ENCODE measurements at places on chromosomes 11 and 22. TPM values are rescaled to one million over a fixed set of nuclear protein-coding genes. Genes with fewer than 3 reads are reported as not detected.

C11orf91 gene
- not detected for total RNA-seq

MFRP gene
- total RNA-seq: not detected

RASD2 gene
- 0.44 TPM for total RNA-seq

UNC93B1 gene
- total RNA-seq: 135 TPM

GRCh38 chr11:13884158-13884799, 78.2 kb upstream of the SPON1 start:
- H3K36me3 ChIP-seq: no peaks in the 10 kb centered on the region
- no peaks in the 10 kb centered on the region for H3K4me1 ChIP-seq

DNA sequence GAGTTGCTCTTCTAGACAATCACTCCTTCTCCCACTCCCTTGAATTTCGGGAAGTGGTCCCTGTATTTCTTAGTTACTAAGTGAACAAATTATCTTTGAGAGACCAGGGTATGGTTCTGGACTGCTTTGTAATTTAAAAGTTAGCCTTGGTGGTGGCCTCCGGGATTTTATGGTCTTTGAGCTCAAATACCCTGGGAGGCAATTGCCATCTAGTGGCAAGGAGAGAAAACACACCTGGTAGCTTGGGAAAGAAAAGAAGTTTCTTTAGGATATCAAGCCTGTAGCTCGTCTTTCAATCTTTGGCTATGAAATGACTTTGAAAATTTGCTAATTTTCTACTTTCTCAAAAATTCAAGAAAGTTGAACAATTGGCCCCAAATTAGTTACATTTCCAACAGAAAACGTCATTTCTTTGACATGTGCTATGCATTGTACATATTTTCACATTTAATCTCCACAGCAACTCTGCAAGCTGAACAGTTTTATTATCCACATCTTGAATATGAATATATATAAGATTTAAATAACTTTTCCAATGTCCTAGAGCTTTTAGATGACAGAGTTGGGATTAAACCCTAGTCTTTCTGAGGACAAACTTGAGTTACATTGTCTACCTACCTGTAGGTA, 39.1 kb downstream of the MMP27 start:
- no peak overlapping the region for H3K4me3 ChIP-seq
- H3K36me3 ChIP-seq: no peaks in the 10 kb centered on the region
- DNase-seq: no peak
- H3K4me1 ChIP-seq: peaks cover 5% of the 10 kb centered on the region

DNA sequence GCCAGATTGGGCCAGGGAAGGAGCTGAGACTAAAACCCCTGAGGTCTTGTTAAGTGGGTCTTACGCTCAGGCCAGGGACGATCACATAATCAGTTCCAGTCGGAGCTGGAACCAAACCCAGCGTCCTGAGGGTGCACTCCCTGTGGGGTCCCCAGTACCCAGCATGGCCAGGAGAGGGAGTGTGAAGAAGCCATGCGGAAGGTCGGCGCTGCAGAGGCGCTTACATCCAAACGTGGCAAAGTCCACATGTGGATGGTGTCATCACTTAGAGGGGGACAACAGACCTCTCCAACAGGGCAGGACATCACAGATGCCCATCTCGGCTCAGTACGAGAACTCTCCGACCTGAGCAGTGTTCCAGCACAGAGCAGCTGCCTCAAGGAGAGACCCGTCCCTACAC, 8.3 kb downstream of the ATP5MGL start:
- no peaks in the 10 kb centered on the region for H3K27me3 ChIP-seq
- H3K27ac ChIP-seq: no peak overlapping the region
- no peaks in the 10 kb centered on the region for H3K4me1 ChIP-seq
- peaks cover 86% of the 10 kb centered on the region for H3K36me3 ChIP-seq
- H3K4me3 ChIP-seq: no peak overlapping the region
- no peak for DNase-seq

DNA sequence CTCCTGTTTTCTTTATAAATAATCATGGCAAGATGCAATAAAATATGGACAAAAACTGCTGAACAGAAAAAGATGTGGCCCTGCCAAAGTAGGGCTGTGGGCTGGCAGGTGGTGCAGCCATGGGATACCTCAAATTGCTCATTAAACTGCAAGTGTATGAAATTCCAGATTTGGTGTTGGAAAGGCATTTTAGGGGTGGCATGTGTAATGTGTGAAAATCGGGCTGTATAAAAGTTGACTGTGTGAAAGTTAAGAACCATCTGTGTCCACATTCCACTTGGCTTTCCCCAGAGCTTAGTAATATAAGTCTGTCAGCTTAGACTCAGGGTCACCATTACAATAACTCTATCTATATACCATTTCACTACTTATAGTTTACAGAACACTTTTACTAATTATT, 34.8 kb upstream of the FZD4 start:
- H3K36me3 ChIP-seq: no peaks in the 10 kb centered on the region
- H3K27ac ChIP-seq: no peak overlapping the region
- DNase-seq: no peak
- H3K27me3 ChIP-seq: no peaks in the 10 kb centered on the region

GRCh38 chr22:38841211-38841610, 2.6 kb downstream of the NPTXR start:
- H3K36me3 ChIP-seq: no peaks in the 10 kb centered on the region
- no peak overlapping the region for H3K4me3 ChIP-seq
- peak; percentile 54 for DNase-seq

- no peak for DNase-seq
- no peaks in the 10 kb centered on the region for H3K27me3 ChIP-seq
- no peak overlapping the region for H3K4me3 ChIP-seq
- H3K4me1 ChIP-seq: peaks cover 4% of the 10 kb centered on the region
Measured at GRCh38 chr11:124667601-124668000, 5.9 kb downstream of the SIAE start.

- H3K4me1 ChIP-seq: no peaks in the 10 kb centered on the region
- H3K27me3 ChIP-seq: no peaks in the 10 kb centered on the region
- no peaks in the 10 kb centered on the region for H3K36me3 ChIP-seq
- H3K4me3 ChIP-seq: no peak overlapping the region
Measured at GRCh38 chr11:104151404-104152204, 12.3 kb downstream of the PDGFD start.

DNA sequence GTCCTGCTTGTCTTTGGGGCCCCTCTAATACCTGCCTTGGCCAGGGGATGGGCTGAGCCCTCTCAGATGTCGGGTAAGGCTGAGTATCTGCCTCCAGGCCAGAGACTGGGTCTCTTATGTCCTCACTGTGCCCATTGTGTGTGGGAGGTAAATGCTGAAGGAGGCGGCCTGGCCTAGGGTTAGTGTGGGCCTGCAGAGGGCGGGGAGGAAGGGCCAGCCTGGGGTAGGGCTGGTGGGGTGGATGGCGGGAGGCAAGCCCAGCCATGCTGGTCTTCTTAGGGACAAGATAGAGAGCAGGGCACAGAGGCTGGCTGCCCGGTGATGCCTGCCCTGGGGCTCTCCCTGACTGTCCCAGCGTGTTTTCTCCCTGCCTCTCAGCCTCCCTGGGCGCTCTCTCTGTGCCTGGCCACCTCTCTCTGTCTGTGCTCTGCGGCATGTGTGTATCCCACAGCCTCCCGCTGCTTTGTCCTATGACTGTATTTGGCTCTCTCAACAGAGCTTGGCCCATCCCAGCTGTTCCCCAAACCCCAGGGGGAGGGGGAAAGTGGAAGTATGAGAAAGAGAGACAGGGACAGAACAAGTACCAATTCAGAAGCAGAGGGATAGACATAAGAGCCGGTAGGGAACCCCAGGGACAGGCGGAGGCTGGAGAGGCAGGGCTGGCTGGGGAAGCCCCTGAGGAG, 57.0 kb downstream of the PDE2A start:
- H3K27me3 ChIP-seq: no peaks in the 10 kb centered on the region
- peak overlapping the region; percentile 42 for H3K27ac ChIP-seq
- peaks cover 96% of the 10 kb centered on the region for H3K4me1 ChIP-seq
- no peaks in the 10 kb centered on the region for H3K36me3 ChIP-seq
- H3K4me3 ChIP-seq: no peak overlapping the region

- DNase-seq: peak; percentile 94
- peak overlapping the region; percentile 69 for H3K27ac ChIP-seq
- peaks cover 48% of the 10 kb centered on the region for H3K27me3 ChIP-seq
- H3K36me3 ChIP-seq: peaks cover 7% of the 10 kb centered on the region
- peak overlapping the region; percentile 50 for H3K4me3 ChIP-seq
Measured at GRCh38 chr11:124763156-124763947, 1.3 kb upstream of the ESAM start.

- H3K4me1 ChIP-seq: peaks cover 72% of the 10 kb centered on the region
- no peaks in the 10 kb centered on the region for H3K27me3 ChIP-seq
- H3K36me3 ChIP-seq: no peaks in the 10 kb centered on the region
- DNase-seq: no peak
- H3K4me3 ChIP-seq: peak overlapping the region; percentile 33
Measured at GRCh38 chr22:20204311-20204710, 53.5 kb upstream of the CCDC188 start.

GRCh38 chr11:128830290-128831173, 36.6 kb downstream of the KCNJ1 start:
- no peaks in the 10 kb centered on the region for H3K27me3 ChIP-seq
- peaks cover 29% of the 10 kb centered on the region for H3K4me1 ChIP-seq
- no peaks in the 10 kb centered on the region for H3K36me3 ChIP-seq
- no peak for DNase-seq
- H3K27ac ChIP-seq: peak overlapping the region; percentile 72

DNA sequence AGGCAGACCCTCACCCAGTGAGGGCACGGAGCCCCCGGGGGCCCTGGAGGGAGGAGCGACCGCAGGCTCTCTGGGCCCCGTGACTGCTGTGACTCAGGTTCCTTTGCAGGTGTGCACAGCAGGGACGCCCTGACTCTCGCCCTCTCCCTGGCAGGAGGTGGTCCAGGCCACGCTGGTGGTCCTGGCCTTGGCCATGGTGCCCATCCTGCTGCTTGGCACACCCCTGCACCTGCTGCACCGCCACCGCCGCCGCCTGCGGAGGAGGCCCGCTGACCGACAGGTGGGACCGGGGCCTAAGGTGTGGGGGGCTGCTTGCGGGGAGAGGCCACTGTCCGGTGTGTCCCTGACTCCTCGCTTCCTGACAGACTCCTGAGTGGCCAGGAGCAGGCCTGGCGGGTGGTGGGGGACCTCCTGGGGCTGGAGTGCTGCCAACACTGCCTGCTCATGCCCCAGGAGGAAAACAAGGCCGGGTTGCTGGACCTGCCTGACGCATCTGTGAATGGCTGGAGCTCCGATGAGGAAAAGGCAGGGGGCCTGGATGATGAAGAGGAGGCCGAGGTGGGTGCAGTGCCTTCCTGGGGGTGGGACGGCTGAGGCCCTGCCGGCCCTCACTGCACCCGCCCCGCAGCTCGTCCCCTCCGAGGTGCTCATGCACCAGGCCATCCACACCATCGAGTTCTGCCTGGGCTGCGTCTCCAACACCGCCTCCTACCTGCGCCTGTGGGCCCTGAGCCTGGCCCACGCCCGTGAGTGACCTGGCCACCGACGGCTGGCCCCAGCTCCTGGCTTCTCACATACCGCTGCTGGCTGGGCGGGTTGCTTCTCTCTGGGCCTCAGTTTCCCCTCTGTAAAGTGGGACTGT, 10.9 kb downstream of the TCIRG1 start:
- no peaks in the 10 kb centered on the region for H3K27me3 ChIP-seq
- H3K4me3 ChIP-seq: no peak overlapping the region
- DNase-seq: peak; percentile 72
- no peak overlapping the region for H3K27ac ChIP-seq
- peaks cover 95% of the 10 kb centered on the region for H3K36me3 ChIP-seq

DNA sequence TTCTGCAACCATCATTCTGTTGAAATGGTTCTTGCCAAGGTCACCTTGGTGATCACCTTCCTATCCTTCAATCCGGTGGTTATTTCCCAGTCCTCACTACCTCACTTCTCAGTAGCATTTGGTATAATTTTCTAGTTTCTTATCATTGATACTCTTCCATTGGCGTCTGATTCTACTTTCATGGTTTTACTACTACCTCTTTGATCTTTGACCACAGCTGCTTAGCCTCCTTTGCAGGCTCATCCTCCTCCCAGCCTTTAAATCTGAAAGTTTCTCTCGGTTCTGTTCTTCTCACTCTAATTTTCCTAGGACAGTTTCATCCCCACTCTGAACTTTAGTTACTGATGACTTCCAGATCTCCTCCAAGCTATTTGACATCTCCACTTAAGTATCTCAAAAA, 5.0 kb downstream of the TIMM10B start:
- DNase-seq: no peak
- no peaks in the 10 kb centered on the region for H3K27me3 ChIP-seq
- no peak overlapping the region for H3K27ac ChIP-seq
- H3K4me3 ChIP-seq: no peak overlapping the region
